ENCODE measurements at places on chromosomes 7 and 10.

GRCh38 chr7:158966780-158967390 lies 110.5 kb downstream of the DYNC2I1 start:
- no peak for DNase-seq

GRCh38 chr7:128792471-128793180 lies 858 bp downstream of the CCDC136 start:
- no peak for DNase-seq

DNA sequence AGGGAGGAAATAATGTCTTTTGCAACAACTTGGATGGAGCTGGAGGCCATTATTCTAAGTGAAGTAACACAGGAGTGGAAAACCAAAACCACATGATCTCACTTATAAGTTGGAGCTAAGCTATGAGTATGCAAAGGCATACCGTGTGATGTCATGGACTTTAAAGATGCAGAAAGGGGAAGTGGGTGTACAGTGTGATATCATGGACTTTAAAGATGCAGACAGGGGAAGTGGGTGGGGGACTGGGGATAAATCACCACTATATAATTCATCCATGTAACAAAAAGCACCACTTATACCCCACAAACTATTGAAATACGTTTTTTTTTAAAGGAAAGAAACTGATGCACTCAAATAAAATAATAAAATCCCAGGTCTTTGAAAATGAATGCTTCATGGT lies 29.5 kb downstream of the LYZL2 start:
- no peak for DNase-seq

- DNase-seq, result no peak
Measured at GRCh38 chr7:72538147-72538546, 126.0 kb upstream of the CALN1 start.

GRCh38 chr7:82106201-82106600 lies 336.4 kb upstream of the HGF start:
- no peak for DNase-seq

Measured in activated T-cell treated with anti-CD3 and anti-CD28 coated beads, Interleukin-2, amount 50 U/mL, for 72 hours (primary cell).